Epithelial cell of umbilical artery (primary cell): ENCODE measurements at places on chromosomes 12 and 14. TPM values are rescaled to one million over a fixed set of nuclear protein-coding genes. Genes with fewer than 3 reads are reported as not detected.

The PTGES3 gene
- total RNA-seq: 86.4 and 116 TPM in 2 replicates

The VDR gene
- total RNA-seq: under 0.01 and 0.30 TPM in 2 replicates

The DENND5B gene
- 7.8 and 11.2 TPM in 2 replicates for total RNA-seq

The RFX4 gene
- total RNA-seq: not detected in 2 replicates

The TROAP gene
- 8.1 and 9.1 TPM in 2 replicates for total RNA-seq

The OTX2 gene
- not detected in 2 replicates for total RNA-seq

The PROX2 gene
- not detected in 2 replicates for total RNA-seq

The RIC8B gene
- 7.1 and 14.0 TPM in 2 replicates for total RNA-seq
